Activated CD4-positive, alpha-beta T cell treated with anti-CD3 and anti-CD28 coated beads, Interleukin-2, amount 50 U/mL, for 48 hours (primary cell): ENCODE measurements at places on chromosomes 2 and 18.
A peak's percentile ranks its signal among the peaks of the same experiment; 100 is the strongest.

DNA sequence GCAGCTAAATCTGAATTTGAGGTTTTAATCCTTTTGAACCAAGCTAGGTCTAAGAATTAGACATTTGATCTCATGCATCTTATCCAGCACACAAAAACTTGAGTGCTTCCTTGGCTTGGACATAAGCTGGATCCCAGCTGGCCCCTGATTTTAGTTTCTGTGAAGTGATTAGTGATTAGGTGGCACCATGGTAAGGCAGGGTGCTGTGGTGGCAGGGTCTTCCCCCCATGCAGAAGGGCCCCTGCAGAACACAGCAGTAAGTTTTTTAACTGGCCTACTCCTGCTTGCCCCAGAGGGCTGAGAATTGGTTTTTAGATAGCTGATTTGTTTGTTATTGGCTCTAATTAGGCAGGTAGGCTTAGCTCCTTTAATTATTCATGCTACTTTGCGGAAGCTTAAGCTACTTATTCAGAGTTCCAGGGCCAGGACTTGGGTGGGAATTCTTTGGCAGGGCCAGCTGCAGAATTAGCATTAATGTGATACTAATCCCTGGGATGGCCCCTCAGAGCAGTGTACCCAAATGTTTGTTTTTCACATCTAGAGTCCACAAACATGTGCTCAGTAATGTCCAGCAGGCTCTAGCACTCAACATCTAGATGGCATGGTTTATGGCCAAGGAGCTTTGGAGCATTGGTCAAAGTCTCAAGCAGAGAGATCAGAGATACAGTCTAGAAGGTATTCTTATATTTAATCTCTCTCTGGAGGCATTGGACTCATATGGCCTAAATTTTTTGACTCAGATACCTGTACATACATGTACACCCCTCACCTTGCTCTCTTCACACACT is 99.6 kb downstream of the FMNL2 start:
- no peak for DNase-seq

GRCh38 chr2:174158003-174158402 is 90.3 kb downstream of the OLA1 start:
- peak; percentile 17 for DNase-seq

GRCh38 chr18:46110406-46110805 is 6.2 kb downstream of the HAUS1 start:
- no peak for DNase-seq

DNA sequence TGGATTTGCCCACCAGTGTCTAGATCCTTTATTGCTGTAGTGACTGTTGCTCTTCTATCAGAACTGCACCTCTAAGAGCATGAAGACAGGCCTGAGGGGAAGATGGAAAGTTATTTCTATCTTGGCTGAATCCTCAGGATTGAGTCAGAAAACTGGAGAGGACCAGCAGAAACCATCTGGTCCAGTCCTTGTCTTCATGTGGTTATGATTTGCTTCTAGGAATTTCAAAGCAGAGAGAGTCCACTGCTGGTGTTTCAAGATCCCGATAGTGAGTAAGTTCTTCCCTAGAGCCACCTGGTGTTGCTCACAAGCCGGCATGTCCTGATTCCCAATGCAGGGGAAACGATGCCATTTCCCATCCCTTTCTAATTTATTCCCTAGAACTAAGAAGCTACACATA is 84.2 kb downstream of the NCKAP5 start:
- no peak for DNase-seq

- no peak for DNase-seq
Observed at GRCh38 chr18:60981682-60982328, 351.4 kb upstream of the CDH20 start.

DNA sequence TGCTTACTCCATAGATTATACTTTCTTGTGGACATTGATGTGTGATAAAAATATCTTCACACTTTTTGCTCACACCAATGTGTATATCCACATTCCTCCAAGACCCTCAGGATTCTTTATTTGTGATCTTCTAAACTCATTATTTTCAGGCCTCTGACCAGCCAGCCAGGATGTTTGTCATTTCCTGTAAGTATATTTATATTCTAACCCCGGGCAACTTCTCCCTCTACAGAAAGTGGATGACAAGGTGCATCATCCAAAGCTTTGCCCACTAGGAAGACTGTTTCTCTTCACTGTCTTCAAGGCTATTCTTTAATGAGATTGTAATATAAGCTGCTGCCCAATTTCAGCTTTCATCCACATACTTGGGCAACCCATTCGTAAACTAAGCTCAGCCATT is 3.6 kb upstream of the CWC22 start:
- no peak for DNase-seq

- no peak for DNase-seq
Observed at GRCh38 chr2:221590861-221591365, 18.8 kb upstream of the EPHA4 start.

GRCh38 chr2:86305915-86306254 is 31.5 kb downstream of the REEP1 start:
- DNase-seq = no peak

- peak; percentile 98 for DNase-seq
Observed at GRCh38 chr2:96148410-96149217, 3.4 kb upstream of the DUSP2 start.

- no peak for DNase-seq
Observed at GRCh38 chr2:109439986-109440385, 173.8 kb downstream of the SEPTIN10 start.

DNA sequence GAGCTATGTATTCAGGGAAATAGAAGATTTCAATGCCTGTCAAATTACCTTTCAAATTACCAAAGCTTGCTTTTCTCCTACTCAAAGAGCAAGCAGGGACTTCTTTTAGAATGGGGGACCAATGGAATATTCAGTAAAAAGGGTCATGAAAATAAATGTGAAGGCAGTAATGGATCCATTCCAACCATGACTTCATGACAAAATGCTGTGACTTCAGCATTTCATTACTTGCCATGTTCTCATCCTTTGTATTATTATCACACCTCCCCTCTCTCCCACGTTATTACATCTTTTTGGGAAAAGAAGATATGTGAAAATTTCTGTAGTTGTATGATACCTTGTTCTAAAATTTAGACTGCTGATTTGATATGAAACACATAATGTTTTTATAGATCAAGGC is 864.0 kb upstream of the FSHR start:
- DNase-seq = no peak

DNA sequence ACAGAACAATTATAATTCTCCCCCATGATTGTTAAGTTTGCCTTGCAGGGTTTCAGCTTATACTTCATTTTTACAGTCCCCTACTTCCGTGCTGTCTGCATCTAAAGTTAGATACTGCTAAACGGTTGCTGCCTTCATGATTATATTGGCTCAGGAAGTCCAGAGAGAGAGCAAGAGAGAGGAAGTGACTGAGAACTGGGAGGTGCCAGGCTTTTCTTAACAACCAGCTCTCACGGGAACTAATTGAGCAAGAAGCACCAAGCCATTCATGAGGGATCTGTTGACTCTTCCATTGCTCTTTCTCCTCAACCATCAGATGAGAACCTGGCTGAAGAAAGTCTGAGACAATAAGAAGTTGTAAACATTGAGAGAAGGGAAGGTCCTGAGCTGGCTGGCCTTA is 125.5 kb upstream of the SIX2 start:
- no peak for DNase-seq

GRCh38 chr2:163341426-163341825 is 394.4 kb downstream of the FIGN start:
- no peak for DNase-seq

DNA sequence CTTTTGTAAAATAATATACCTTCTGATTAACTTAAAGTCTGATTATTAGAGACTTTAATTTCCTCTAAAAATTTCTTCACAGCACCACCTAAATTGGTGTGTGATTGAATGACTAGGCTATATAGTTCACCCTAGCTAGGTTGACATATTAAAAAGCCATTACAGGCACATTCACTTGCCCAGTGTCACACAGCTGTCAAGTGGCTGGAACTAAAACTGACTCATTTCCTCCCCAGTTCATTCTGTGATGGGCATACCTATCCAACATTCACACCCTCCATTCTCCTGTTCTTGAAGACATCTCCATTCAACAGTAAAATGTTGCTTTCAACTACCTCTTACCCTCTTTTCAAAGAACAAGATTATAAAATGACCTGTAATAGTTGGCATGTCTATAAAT is 334.5 kb downstream of the ARHGAP15 start:
- DNase-seq = no peak

DNA sequence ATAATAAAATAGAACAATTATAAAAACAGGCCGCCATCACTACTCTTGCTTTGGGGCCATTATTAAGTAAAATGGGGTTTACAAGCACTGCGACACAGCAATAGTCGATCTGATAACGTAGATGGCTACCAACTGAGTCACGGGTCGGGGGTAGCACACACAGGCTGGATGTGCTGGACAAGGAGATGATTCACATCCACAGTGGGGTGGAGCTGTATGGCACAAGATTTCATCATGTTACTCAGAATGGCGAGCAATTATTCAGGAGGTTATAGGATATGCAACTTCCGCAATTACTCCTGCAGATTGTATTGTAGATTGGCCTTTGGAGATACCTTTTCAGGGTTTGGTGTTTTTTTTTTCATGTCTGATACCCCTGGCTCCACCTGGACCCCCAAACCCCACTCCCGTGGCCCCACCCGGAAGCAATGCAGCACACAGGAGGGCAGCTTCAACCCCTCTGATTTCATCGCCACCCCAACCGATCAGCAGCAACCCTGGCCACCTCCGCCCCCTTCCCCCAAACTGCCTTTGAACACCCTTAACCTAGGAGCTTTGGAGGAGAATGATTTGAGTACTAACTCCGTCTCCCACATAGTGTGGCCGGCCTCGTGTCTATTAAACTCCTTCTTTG is 21.4 kb upstream of the MLPH start:
- no peak for DNase-seq

DNA sequence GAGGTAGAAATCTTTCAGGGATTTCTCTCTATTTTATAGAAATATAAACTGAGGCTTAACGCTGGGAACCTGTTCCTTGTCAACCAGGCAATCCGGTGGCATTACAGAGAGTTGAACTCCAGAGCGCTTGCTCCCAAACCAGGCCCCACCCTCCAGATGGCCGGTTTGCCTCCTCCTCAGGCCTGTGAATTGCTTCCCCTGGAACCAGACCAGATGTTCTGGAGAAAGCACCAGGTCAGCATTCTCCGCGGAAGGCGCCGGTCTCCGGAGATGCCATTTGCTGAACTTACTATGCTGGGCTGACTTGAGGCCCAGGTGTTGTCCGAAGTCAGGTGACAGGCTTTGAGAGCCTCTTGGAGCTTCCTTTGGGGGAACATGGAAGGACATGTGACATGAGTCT is 17.2 kb downstream of the TNP1 start:
- DNase-seq = no peak

DNA sequence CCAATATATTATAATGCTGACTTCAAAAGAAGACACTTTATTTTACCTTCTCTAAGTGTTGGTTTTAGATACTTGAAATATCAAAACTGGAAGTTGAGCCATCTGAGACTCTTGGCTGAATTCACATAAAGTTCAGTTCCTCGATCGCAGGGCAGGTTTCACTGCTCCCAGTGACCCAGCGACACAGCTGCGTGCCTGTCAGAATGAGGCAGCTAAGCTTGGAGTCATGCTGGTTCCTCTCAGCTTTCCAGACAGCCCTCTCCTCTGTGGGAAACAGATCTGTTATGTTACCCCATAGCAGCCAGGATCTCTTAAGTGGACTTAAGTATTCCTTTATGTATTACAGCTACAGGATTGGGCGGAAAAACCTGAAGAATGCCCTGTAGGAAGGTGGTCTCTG is 142.8 kb upstream of the ALPP start:
- no peak for DNase-seq

- no peak for DNase-seq
Observed at GRCh38 chr18:48770243-48770642, 180.5 kb downstream of the SMAD7 start.

- no peak for DNase-seq
Observed at GRCh38 chr2:175627405-175627804, 374.7 kb downstream of the LNPK start.

- no peak for DNase-seq
Observed at GRCh38 chr2:5926871-5927512, 234.8 kb downstream of the SOX11 start.

DNA sequence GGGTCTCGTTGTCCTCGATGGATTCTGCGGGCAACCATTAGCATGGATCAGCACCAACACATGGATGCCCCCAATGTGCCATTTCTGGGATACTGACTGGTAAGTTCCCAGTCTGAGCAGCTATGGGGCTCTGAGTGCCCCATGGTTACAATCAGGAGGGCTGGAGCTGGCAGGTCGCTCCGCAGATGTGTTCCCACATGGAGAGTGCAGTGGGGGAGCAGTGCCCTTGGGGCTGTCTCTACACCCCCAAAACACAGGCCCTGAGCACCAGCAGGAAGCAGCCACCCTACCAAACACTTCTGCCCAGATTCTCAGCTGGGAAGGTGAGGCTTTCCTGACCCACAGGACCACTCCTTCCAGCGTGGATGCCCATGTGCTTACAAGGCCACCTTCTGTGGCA is 8.0 kb downstream of the NGEF start:
- no peak for DNase-seq

GRCh38 chr2:28521663-28522062 is 25.8 kb downstream of the PLB1 start:
- no peak for DNase-seq

- DNase-seq = peak; percentile 12
Observed at GRCh38 chr18:23872701-23873550, 141.6 kb upstream of the TTC39C start.

GRCh38 chr18:11064106-11064505 is 85.3 kb downstream of the PIEZO2 start:
- DNase-seq = no peak

GRCh38 chr2:108574332-108574731 is 40.1 kb downstream of the LIMS1 start:
- no peak for DNase-seq

DNA sequence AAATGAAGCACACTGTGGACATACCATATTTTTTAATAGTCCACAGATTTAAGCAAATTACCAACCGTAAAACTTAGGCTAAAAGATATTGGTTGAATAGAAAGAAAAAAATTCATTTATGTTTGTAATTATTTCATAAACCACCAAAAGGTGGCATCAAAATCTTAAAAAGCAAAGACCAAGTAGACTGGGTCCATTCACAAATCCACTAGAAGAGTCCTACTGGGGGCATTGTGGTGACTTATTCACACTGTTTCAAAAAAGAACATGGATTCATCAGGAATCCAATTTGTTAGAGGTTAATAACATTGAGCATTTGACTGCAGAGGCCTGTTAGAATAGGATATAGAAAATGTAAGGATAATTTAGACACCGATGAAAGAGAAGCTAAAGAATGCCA is 194.9 kb upstream of the KYNU start:
- no peak for DNase-seq

- DNase-seq = no peak
Observed at GRCh38 chr2:46843316-46843715, 72.3 kb downstream of the MCFD2 start.
